ENCODE measurements at places on chromosomes 1 and 21.

DNA sequence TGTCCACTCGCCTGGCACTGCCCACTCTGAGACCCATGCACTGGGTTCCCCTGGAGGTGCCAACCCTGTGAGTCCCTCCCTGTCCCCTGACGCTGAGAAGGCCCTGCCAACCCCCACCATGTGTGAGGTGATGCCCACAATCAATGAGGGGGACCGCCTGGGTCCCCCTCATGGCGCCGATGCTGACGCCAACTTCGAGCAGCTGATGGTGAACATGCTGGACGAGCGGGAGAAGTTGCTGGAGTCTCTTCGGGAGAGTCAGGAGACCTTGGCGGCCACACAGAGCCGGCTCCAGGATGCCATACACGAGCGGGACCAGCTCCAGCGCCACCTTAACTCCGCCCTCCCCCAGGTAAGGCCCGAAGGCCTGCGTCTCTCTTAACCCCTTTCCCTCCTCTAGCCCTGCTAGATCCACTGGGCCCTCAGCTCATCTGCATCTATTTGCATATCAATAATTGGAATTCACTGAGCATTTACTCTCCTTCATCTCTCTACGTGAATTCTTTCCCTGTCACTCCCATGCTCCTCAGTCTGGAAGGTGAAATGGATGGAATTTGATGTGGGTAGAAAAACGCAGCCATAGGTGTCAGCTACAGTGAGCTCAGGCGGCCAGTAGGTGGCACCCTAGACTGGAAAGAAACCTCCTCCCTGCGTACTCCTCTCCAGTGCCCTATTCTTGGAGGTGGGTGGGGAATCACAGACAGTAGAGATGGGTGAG, 12.8 kb downstream of the PPFIA4 start:
- DNase-seq = peak; percentile 81

DNA sequence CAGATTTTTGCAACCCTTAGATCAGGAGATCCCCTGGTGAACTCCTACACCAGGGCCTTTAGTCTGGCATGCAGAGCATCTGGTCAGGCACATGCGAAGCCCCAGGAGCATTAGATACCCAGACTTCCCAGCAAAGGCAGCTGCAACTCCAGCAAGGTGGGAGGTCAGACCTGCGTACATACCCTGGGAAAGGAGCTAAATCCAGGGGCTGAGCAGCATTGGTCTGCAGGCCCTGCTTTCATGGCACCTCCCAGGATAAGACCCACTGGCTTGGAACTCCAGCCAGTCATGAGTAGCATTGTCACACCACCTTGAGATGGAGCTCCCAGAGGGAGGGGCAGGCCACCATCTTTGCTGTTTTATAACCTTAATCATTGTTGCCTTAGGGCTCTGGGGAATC, 92.3 kb downstream of the KCNT2 start:
- no peak for DNase-seq

GRCh38 chr1:61183471-61184039, 101.2 kb downstream of the NFIA start:
- DNase-seq = no peak

DNA sequence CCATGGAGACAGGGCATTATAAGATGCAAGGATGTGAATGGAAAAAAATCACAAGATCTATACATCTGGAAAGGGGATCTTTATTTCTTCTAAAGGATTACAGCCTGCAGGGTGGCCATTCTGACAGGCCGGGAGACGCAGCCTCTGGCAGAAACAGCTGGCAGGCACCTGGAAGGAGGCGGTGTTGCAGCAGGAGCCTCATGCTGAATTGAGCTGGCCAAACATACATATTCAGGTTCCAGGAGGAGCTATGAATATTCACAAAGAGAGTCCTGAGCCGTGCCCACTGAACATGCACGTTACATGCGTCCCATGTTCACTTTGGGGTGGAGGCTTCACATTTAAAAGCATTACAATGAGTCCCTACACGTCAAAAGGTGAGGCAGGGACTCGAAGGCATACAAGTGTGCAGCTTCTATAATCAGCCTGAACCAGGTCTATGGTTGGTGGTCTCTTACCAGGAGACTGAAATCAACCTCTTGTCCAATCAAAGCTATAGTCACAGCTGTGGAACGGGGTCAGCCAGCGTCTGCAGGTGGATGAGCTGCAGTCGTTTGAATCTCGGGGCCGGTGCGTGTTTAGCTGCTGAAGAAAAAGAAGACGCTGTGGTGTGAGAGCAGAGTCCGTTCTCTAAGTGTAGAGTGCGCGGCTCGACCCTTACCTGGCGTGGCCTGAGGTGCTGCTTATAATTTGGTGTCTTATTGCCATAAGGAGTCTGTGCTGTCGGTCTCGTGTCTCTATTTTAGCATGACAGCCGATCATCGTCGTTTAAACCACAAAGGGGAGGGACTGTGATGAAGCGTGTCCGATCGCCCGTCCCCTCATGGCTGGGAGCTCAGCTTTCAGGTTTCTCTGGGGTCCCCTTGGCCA, 183.0 kb downstream of the ETS2 start:
- no peak for DNase-seq

DNA sequence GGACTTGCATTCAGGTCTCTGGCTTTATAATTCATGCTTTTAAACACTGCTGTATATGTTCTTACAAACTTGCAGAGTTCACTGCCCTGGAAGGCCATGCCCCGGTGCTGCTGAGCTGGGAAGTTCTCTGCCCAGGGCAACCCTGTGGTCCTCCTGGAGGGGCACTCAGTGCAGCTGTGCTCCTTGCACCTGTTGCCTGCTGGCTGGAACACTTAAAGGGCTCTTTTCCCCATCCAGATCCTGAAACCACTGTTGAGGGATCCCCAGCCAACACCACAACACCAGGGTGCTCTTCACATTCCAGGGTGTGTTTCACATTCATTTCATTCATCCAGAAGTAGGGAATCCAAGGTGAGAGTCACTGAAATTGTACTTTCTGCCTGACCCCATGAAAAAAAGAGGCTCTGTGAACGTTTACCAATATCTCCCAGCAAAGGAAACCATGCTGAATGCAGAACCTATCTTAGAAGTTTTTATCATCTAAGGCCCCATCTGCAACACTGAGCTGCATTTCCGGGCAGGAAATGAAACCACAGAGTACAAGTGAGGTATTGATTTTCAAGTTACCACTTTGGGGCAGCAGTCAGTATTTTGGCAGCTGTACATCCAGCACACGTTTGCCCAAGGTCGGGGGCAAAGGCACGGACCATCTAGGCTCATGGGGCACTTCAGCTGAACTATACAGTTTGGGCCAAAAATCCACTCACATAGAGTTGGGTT, 16.4 kb upstream of the KIAA0040 start:
- no peak for DNase-seq

DNA sequence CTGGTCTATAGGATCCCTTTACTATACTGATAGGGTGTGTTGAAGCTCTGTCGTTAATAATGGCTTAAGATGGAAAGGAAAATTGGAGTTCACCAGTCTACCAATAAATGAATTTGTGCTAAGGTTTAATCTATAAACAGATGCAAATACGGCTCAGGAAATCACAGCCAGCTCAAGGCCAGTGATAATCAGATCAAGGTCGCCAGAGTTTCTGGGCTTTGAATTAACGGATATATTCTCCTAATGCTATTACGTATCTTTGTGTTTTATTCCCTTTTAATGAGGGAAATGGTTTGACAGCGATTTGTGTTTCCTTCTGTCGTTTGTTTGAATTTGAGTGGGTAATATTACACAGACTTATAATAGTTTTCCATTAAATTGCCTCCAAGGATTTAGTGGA, 279.6 kb downstream of the BACH1 start:
- no peak for DNase-seq

DNA sequence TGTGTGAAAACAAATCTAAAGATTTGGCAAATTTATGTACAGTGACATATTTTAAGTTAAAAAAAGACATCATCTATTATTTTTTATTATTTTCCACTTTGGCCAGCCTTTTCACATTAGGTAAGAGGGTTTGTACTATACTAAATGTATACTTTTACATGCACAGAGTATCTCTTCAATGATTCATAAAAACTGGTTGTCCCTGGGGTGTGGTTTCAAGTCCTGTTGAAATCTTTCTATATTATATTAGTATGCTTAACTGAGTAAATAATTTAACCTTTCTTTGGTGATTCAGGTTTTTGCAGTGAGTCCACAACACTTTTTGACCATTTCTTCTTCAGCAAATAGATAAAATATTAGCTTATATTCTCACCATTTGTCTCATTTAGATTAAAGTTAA, 45.7 kb downstream of the EEIG2 start:
- no peak for DNase-seq

All from HTR-8/SVneo (cell line).